Suppressor macrophage (primary cell): ENCODE measurements at places on chromosomes 3 and 15.

DNA sequence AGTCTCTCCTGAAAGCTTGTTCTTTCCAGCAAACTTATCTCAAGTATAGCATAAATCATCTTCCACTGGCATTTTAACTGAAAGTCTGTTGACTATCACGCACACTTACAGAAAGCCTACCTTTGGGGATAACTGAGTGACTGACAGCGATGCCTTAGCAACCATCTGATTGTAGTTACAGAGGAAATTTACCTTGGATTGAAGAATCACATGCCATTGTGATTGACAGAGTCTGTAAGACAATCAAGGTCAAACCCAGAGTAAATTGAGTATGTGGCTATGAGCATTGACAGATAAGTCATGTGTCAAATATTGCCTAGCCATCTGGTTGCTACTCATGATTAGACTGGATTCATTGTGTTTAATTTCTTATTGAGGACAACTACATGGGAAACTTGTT is 82.0 kb downstream of the CNTN4 start:
- DNase-seq, result no peak

GRCh38 chr3:133426721-133427120 is 26.9 kb downstream of the BFSP2 start:
- DNase-seq, result peak; percentile 84

- peak; percentile 75 for DNase-seq
Measured at GRCh38 chr15:24772686-24773373, 97.3 kb downstream of the NPAP1 start.

- DNase-seq, result peak; percentile 66
Measured at GRCh38 chr3:154971771-154972326, 108.3 kb upstream of the MME start.

DNA sequence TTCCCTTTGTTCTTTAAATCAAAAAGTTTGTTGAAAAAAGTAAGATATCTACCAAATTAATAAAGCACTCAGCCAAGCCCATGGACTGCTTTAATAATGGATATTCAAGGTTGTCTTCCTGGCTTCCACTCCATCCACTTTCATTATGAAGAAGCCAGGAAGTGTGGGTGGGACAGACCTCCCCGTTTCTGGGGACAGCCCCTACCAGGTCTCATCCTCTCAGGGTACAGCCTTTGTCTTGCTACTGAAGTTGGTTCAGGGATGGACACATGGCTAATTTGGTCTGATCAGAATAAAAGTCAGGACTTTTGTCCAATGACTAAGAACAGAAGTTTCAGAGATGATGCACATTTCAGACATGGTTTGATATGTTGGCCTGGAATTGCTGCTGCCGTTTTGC is 32.6 kb downstream of the CCNB2 start:
- DNase-seq, result no peak

GRCh38 chr3:116569611-116570010 is 124.3 kb upstream of the LSAMP start:
- DNase-seq, result no peak

- DNase-seq, result no peak
Measured at GRCh38 chr15:45169608-45170480, 17.9 kb downstream of the SHF start.

DNA sequence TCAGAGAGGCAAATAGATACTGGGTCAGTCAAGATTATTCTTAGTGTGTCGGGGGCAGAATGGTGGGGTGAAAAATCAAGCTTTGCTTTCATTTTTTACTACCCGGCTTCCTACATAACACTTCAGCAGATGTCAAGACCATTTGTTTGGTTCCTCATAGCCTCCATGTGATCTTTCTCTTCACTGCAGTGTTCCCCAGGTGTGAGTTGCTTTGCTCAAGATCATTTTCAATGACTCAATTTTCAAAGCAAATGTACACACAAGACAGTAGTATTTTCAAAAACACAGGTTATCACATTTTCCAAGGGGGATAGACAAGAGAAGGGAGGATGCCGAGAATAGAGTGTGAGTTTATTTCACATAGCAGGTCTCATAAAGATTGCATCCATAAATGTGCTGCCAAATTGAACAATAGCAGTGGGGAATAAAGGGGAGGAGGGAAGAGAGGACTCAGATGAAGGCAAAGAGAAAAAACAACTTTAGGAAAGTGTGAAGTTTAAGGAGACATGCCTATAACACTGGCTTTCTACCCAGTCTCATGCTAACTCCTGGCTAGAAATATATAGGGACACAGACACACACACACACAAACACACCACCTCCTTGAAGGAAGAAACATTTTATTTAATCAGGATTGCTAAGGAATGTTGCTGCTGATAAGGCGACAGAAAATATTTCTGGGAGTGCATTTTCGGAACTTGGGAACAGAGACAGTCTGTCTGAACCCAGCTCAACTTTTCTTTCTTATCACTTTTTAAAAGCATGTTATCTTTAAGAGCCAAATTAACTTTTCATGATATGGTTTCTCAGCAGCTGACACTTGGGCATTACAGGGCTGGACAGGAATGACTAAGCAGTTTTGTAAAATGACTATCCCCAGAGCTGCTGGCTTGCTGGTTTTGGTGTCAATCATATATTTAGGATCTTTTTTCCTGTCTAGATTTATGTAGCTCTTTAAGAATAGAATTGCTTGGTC is 402.4 kb downstream of the RBMS3 start:
- no peak for DNase-seq

- peak; percentile 81 for DNase-seq
Measured at GRCh38 chr3:170007031-170007663, 30.6 kb upstream of the GPR160 start.

DNA sequence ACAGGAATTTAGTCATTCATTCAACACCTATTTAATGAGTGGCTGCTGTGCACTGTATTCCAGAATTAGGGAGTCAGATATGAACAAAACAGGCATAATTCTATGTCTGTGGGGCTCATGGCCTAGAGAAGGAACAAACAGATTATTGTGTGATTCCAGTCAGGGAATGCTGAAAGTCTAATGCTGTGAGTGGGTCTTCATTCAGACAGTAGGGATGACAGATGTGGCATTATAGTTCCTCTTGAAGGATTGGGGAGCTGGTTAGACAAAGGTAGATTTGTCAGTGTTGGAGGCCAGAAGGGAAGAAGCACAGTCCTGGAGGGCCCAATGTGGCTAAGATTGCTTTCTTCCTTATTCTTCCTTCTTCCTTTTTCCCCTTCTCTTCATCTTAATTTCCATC is 226.4 kb upstream of the EIF1B start:
- no peak for DNase-seq

GRCh38 chr15:28125673-28126651 is 26.8 kb upstream of the OCA2 start:
- peak; percentile 71 for DNase-seq
